ENCODE measurements at places on chromosomes 2 and 18.
A peak's percentile ranks its signal among the peaks of the same experiment; 100 is the strongest.

DNA sequence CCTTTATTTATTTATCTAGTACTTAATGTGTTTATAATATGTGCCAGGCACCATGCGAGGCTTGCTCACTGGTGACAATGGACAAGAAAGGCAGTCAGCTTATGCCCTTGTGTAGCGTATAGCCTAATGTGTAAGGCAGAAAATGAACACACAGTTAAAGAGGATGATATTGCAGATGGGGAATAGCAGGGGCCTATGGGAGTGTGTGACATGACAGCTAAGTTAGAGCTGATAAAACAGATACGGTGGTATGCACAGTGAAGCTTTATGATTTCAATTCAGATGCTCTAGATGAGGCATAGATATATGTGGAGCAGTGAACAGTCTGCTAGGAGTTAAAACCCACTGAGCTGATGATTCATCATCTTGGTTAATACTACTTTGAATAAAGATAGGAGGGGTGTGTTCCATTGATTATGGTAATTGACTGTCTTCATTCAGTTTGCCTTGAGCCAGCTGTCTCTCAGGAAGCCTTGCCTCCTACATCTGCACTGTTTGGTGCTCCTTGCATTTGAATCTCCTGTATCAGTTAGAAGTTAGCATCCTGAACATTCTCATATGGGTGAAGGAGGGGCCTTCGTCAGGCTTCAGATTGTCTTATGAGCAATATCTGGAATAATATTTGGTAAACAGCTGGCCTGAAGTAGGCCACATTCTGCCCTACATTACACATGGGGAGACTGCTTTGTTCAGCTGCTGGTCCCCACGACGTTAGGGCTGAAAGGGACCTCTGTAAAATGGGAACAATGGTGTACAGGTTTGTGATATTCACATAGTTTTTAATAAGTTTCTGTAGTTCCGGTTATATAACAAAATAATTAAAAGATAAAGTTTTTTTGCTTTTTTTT, 13.2 kb downstream of the MAP4K4 start:
- no peak for DNase-seq

- DNase-seq: no peak
These were observed 251.6 kb downstream of the NUP35 start for GRCh38 chr2:183375821-183376220.

- DNase-seq: no peak
These were observed 398.8 kb upstream of the TRIB2 start for GRCh38 chr2:12317814-12318426.

DNA sequence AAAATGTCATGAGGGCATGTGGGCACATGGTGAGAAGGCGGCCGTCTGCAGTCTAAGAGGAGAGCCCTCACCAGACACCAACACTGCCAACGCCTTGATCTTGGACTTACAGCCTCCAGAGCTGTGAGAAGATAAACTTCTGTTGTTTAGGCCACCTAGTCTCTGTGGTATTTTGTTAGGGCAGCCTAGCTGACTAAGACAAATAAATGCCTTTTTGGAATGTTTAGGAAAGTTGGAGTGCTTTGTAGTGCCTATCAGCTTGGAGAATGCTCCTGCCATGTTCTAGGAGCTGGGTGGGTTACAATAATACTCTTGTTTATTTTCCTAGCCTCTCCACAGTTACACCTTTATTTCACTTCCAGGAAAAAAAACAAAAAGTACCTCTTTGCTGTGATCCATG, 92.0 kb downstream of the SPP2 start:
- no peak for DNase-seq

GRCh38 chr2:38704664-38705063, 38.8 kb downstream of the GALM start:
- no peak for DNase-seq

GRCh38 chr2:98911376-98912154, 24.5 kb downstream of the CRACDL start:
- no peak for DNase-seq

GRCh38 chr2:239178954-239179353, 221.9 kb downstream of the HDAC4 start:
- DNase-seq: no peak

- DNase-seq: no peak
These were observed 36.8 kb downstream of the KCTD1 start for GRCh38 chr18:26511339-26512071.

- DNase-seq: no peak
These were observed 4.6 kb upstream of the SDC1 start for GRCh38 chr2:20229322-20230113.

GRCh38 chr2:159506764-159507440, 109.4 kb downstream of the BAZ2B start:
- no peak for DNase-seq

DNA sequence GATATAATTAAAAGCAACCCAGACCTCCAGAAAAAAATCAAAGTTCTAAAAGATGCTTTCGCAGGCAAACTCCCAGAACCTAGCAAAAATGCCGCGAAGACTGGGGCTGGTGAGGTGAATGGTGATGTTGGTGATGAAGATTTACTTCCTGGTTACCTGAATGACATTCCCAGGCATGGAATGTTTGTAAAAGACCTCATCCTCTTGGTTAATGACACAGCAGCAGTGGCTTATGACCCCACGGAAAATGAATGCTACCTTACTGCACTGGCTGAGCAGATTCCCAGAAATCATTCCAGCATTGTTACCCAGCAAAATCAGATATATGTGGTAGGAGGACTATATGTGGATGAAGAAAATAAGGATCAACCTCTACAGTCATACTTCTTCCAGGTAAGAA, 994 bp downstream of the KLHL41 start:
- DNase-seq: no peak

GRCh38 chr2:29206941-29207340, 91.7 kb downstream of the CLIP4 start:
- no peak for DNase-seq

DNA sequence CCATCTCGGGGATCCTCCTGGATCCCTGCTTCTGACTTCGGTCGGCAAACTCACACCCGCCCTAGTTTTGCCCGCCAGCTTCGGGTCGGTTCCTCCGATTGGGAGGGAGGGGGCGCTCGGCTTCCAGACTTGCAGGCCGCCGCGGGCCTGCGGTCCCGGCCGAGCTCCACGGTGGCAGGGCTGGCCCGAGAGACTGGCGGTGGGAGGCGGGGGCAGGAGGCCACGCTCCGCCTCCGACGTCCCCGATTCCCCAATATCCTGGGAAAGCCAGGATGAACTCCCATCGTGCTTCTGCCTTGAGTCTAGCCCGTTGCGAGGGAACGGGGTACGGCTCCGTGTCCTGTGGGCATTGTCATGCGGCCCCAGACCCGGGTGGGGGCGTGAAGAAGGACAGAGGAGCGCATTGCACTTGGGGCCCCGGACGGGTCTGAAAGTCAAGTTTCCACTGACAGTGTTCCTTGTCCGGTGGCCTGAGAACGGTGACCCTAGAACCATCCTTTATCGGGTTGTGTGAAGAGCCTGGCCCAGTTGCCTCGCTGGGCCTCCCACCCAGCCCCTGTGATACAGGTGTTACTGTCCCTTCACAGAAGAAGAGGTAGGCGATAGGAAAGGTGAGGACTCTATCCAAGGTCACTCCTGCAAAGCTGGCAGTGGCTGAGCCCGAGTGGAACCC, 2.4 kb upstream of the INHBB start:
- peak; percentile 86 for DNase-seq

GRCh38 chr2:149313512-149313972, 16.8 kb upstream of the LYPD6 start:
- peak; percentile 82 for DNase-seq

DNA sequence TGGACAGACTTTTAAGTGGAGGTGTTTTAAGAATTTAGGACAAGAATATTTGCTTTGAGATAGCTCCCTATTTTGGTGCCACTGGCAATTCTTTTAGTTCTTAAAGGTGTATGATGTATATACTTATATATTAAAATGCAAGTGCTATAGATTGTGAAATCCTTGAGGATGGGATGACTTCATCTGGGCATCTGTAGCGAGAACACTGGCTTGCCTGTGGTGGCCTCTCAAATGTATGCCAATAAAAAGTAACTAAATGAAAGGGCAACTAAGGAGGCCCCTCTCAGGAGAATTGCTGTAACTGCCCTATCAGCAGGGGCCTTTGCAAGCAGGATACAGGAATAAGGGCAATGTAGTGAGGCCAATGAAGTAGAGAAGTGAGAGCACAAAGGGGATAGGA, 2.6 kb upstream of the THUMPD2 start:
- no peak for DNase-seq

Measured in GM13977 (cell line).